ENCODE measurements at places on chromosomes 4 and X.

DNA sequence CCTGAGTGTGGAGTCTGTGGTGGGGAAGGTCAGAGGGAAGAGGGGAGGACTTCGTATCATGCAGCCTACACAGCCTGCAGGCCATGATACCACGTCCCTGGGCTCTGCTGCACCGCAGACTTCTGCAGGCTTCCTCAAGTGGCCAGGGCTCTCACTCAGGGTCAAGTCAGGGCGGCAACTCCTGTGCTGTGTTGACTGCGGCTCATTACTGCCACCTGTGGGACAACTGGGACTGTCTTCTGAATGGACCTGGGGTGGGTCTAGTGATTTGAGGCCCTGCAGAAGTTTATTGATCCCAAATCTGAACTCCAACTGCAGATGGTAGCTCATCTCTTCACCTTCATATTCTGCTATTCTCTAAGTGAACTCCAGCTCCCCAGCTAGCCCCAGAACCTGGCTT lies 167.1 kb downstream of the NSUN7 start:
- DNase-seq: peak; percentile 42

DNA sequence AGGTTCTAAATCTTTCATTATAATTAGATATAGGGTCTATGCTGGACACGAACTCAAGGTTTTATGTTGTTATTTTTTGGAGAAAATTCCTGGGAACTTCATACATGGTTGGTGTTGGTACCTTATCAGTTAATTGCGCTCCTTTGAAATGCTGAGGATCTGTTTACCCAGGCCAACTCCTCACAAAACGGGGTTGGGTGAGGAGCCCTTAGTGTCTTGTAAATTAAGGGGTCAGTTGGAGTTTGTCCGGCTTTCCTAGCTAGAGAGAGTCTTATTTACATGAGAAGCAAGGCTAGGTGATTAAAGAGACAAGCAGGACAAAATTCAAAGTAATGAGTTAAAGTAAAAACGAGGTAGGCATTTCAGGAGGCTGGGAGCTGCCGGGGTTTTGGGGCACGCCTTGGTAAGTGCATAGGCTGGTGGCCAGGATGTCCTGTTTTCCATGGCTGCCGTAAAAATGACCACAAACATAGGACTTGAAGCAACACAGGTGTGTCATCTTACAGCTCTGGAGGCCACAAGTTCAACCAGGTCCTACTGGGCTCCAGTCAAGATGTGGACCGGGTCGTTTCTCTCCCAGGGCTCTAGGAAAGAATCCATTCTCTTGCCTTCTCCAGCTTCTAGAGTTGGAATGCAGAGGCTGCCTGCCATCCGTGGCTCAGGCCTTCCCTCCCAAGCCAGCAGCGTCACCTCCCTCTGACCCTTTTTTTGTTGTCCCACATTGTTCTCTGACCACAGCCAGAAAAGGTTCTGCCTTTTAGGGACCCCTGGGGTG lies 19.8 kb downstream of the PSAPL1 start:
- no peak for DNase-seq

- no peak for DNase-seq
Measured at GRCh38 chr4:136336479-136336878, 1195.8 kb downstream of the PCDH18 start.

GRCh38 chr4:145069361-145069760 lies 28.6 kb downstream of the ANAPC10 start:
- DNase-seq: no peak

GRCh38 chr4:40205259-40206198 lies 8.7 kb downstream of the RHOH start:
- no peak for DNase-seq

DNA sequence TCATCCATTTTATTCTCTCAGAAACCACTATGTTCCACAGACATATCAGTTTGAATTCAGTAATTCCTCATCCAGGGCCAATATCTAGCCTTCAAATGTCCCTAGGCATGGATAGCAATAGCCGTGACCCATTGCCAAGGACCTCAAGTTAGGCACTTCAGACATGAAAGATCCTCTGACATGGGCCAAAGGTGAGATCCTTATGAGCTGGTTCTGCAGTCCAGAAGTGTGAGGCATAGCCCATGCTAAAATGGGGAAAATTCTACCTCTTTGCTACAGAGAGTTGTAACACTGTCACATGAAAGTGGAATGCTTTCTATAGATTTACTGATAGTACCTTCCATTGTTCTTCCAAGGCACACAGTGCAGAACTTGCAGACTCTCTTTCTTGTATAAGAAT lies 349.7 kb upstream of the GALNT7 start:
- DNase-seq: no peak

GRCh38 chr4:56243107-56243506 lies 144.2 kb downstream of the AASDH start:
- DNase-seq: no peak

- DNase-seq: no peak
Measured at GRCh38 chr4:161900110-161900509, 263.7 kb downstream of the FSTL5 start.

DNA sequence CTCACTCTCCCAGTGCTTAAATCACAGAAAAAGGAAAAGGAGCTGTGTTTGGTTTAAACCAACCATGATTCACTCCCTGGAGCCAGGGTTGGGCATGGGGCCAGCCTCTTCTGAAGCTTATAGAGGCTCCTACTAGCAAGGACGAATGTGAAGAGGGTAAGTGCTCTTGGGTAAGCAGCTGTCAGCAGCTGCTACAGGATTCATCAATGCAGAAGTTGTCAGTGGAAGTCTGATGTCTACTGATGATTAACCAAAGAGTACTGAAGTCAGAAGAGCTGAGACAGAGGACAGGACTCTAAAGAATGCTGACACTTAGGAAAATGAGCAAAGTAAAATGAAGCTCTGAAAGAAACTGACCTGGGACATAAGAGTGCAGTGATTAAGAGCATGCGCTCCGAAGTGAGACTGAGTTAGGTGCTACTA lies 32.7 kb upstream of the JADE1 start:
- DNase-seq: peak; percentile 61

- DNase-seq: no peak
Measured at GRCh38 chrX:118665204-118665603, 62.2 kb upstream of the IL13RA1 start.

GRCh38 chr4:60128888-60129287 lies 1071.2 kb upstream of the ADGRL3 start:
- DNase-seq: no peak

DNA sequence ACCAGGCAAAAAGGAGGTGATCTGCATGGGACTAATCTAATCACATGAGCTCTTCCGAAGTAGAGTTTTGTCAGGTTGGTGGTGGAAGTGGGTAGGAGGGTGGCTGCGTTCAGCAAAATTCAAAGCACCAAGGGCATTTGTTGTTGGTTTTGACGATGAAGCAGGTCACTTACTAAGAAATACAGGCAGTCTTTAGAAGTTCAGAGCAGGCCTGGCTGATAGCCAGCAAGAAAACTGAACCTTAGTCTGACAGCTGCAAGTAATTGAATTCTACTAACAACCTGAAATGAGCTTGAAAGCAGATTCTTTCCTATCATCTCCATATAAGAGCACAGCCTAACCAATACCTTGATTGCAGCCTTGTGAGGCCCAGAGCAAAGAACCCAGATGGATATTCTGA lies 505.8 kb downstream of the KLHL13 start:
- DNase-seq: no peak

- no peak for DNase-seq
Measured at GRCh38 chr4:144656850-144657249, 10.9 kb downstream of the HHIP start.

DNA sequence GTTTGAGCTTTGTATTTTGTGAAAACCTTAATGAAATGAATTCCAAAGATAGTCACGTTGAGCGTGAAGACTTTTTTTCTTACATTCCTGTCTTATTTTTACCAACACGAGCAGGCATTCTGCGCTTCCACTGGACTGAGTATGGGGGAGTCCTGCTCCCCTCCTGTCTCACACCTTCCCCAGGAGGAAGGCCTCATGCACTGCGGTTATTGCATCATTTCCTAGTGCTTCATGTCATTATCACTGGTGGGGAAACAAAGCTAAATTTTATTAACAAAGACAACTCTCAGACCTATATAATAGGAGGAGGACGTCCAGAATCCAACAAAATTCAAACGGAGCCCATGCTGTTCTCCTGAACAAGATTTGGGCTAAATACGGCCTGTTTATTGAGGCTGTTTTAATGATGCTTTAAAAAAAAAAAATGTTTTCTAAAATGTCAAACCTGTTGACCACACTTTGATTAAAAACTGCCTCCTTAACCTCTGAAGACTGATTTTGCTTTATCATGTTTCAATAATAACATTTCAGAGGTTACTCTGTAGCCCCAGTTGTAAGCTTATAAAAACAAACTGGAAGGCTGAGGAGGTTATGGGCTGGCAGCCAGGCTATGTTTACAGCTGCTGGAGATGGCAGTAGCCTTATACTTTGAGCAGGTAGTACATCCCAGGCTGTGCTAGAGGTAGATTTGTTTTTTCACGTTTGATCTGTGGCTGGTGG lies 118.0 kb downstream of the SOWAHB start:
- no peak for DNase-seq

DNA sequence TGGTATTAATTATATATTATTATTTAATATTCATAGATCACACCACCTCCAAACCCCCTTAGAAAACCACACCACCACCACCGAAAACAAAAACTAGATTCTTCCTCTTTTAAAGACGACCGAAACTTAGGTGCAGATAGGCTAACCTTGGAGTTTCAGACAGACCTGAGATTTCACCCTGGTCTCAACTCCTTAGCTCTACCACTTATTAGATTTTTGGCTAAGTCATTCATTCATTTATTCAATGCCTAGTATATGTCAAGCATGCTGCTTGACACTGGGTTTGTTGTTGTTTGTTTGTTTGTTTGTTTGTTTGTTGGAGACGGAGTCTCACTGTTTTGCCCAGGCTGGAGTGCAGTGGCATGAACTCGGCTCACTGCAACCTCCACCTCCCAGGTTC lies 9.5 kb upstream of the BMP2K start:
- no peak for DNase-seq

GRCh38 chr4:124534131-124534530 lies 178.4 kb downstream of the ANKRD50 start:
- no peak for DNase-seq

- DNase-seq: peak; percentile 64
Measured at GRCh38 chrX:42149765-42150164, 226.4 kb upstream of the CASK start.

GRCh38 chrX:19193565-19193964 lies 71.3 kb upstream of the ADGRG2 start:
- no peak for DNase-seq

DNA sequence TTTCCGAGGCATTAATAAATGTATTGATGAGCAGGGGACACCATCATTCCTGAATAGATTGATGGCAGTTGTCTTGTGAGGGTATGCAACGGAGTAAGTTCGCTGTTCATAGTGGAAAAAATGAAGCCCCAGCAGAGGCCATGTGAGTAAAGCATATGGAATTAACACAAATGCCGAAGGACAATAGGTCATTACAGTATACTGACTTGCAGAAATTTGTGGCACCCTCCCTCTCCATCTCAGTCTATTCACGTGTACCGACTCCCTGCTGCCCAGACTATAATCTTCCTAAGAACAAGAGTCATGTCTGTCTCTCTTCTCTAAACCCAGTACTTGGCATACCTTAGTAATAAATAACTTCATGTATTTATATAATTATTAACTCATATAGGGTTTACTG lies 47.1 kb upstream of the PCDH10 start:
- DNase-seq: no peak

DNA sequence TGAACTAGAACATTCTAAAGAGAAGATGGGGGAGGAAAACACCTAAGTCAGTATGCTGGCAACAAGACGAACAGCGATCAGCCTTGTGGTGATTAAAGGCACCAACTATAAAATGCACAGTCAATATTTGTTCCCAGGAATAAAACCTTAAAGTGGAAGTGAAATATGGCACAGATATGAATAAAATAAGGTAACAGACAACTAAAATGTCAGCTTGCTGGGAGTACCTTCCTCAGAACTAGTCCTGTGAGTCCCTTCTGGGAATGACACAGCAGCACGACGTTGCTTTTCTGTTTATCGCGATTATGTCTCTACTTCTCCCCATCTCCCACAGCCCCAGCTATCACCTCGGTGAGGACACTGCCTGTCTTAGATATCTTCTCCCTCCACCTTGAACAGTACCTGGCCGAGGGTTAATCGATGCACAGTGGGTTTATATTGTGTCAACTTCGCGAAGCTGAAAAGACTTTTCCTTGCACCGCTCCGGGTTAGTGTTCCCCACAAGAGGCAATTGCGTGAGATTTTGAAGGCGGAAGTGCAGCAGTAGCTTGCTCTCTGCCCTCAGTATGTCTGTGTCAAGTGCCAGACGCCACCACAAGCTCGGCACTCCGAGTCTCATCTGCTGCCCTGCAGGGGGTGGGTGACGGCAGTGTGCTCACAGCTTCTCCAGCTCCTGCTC lies 17.4 kb downstream of the MTNR1A start:
- no peak for DNase-seq

GRCh38 chrX:9905288-9905687 lies 61.9 kb upstream of the CLDN34 start:
- DNase-seq: no peak

GRCh38 chrX:132858018-132858417 lies 100.4 kb downstream of the HS6ST2 start:
- no peak for DNase-seq

- DNase-seq: no peak
Measured at GRCh38 chr4:704971-705277, 708 bp upstream of the PCGF3 start.

DNA sequence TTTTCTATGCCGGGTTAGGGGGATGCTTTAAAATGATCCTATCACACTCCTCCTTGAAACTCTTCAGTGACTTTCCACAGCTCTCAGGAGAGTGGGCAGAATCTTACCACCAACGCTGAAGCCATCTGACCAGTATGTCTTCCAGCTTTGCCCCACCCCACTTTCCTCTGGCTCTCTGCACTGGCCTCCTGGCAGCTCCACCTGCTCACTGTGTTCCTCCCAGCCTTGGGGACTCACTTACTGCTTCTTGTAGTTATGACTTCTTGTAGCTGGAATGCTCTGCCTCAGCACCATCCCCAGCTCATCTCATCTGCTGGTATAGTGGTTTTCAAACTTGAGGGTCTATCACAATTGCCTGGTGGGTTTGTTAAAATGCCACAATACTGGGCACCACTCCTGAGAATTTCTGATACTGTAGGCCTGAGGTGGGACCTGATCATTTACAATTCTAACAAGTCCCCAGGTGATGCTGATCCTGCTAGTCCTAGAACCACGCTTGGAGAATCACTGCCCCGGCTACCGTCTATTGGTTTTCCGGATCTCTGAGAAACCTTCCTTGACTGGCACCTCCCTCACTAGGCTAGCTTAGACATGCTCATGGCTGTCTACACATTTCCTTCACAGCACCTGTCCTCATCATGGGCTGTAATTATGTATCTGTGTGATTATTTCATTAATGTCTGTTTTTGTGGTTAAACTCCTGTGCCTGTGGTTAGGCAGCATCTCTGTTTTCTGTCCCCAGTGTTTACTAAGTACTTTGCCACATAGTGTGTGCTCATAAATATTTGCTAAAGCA lies 152.2 kb downstream of the MGST2 start:
- DNase-seq: no peak

Data from stomach (tissue), 19 donors.